Astrocyte of the spinal cord (primary cell): ENCODE measurements at places on chromosomes 3 and 15.

DNA sequence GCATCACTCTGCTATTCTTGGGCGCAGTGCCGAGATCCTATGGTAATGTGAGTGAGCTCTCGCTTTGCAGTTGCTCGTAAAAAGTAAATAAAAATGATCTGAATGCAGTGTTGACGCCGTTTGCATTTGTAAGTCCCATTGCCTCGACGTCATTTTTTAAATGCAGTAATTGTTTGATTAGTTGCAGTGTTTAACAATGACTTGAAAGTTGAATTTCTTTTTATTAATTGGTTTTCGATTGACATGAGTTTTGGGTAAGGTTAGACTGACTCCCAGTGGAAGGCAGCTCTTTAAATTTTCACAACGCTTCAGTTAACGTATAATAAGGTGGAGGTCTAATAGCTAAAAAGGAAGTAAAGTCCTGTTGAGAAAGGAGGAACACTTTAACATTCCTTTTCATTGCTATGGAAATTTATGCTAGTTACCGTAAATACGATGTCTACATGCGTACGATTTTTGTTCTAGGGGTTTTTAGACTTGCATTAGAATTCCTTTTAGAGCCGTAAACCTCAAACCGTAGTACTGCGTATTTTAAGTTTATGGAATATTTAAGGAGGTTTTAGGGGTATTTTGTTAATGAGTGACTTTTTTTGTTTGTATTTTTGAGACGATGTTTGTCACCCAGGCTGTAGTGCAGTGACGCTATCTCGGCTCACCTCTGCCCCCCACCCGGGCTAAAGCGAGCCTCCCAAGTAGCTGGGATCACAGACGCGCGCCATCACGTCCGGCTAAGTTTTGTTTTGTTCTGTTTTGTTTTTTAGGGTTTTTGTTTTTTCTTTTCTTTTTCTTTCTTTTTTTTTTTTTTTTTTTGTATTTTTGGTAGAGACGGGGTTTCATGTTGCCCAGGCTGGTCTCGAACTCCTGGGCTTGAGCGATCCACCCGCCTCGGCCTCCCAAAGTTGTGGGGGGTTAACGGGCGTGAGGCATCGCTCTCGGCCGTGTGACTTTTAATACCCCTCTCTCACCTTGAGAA lies 1.4 kb downstream of the MORF4L1 start:
- no peak for DNase-seq

GRCh38 chr15:50628421-50628820 lies 58.2 kb downstream of the TRPM7 start:
- DNase-seq, result no peak

- no peak for DNase-seq
Measured at GRCh38 chr3:109114746-109115145, 3.2 kb downstream of the MORC1 start.

- DNase-seq, result peak; percentile 81
Measured at GRCh38 chr15:70701891-70702568, 61.3 kb downstream of the UACA start.

- DNase-seq, result no peak
Measured at GRCh38 chr15:50890751-50891150, 17.7 kb upstream of the AP4E1 start.

- DNase-seq, result no peak
Measured at GRCh38 chr3:42425736-42426407, 15.5 kb upstream of the LYZL4 start.
